ENCODE measurements at places on chromosomes 12 and 14. TPM values are rescaled to one million over a fixed set of nuclear protein-coding genes. Genes with fewer than 3 reads are reported as not detected.

Gene NID2
- polyA plus RNA-seq, result 278 TPM

Gene NPFF
- polyA plus RNA-seq, result not detected

DNA sequence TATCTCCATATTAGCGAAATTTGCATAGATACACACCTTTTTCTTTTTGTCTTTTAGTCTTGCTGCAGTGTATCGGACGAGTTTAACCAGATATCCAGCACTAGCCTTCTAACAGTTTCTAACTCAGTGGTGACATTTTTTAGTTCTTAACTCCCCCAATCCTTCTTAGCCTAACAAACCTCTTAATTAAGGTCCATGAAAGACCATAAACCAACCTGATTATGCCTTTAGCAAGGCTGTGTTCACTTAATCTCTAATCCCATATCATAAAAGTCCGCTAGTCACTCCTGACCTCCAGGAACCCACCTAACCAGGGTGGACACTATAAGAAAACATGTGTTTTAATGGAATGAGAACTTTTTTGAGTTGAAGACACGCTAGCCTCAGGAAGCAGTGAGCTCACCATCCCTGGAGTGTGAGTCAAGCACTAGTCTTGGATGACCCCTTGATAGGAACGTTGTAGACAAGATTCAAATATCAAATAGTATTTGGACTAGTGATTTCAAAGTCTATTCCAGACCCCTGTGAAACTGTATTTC lies 9.5 kb downstream of the CDKN1B start:
- DNase-seq, result peak; percentile 93

Gene GUCY2C
- polyA plus RNA-seq, result not detected

GRCh38 chr12:69932676-69933552 lies 107.9 kb downstream of the MYRFL start:
- no peak for DNase-seq

Gene LRTM2
- not detected for polyA plus RNA-seq

Gene SERPINA1
- 1.2 TPM for polyA plus RNA-seq

DNA sequence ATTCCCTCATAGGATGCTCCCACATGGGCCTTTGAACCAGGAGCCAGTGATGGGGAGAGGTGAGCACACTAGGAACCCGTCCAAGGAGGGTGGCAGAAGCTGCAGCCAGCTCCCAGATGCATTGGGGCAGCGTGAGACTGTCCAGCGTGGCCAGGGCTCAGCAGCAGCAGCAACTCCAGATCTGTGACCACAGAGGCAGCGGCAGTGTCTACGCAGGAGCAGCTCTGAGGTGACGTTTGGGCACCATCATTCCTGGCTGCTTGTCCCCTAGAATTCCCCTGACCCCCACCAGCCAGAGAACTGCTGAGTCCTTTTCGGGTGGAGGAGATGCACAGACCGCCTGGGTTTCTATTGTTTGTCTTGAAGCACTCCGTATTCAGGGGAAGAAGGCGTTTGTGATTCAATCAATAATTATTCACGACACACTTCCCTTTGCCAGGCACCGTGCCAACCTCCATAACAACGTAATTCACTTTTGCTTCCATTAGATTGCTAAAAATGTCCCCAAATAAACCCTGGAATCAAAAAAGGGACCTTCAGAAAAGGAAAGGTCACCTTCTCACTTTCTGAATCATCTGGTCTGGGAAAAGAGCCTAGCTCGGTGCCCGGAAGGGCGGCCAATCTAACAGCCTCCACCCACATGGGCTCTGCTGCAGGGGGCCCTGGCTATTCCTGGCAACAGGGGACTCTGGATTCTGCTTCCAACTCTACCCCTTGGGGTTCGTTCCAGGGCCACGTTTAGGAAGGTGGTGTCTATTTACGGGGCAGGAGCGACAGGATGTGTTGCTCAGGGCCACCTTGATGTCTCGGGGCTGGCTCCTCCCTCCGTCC lies 11.4 kb upstream of the BDKRB2 start:
- no peak for DNase-seq

- DNase-seq, result no peak
Measured at GRCh38 chr12:118694128-118694775, 287.1 kb upstream of the SRRM4 start.

Gene ANKRD33
- polyA plus RNA-seq, result not detected

- DNase-seq, result no peak
Measured at GRCh38 chr12:104280111-104280510, 23.4 kb upstream of the EID3 start.

DNA sequence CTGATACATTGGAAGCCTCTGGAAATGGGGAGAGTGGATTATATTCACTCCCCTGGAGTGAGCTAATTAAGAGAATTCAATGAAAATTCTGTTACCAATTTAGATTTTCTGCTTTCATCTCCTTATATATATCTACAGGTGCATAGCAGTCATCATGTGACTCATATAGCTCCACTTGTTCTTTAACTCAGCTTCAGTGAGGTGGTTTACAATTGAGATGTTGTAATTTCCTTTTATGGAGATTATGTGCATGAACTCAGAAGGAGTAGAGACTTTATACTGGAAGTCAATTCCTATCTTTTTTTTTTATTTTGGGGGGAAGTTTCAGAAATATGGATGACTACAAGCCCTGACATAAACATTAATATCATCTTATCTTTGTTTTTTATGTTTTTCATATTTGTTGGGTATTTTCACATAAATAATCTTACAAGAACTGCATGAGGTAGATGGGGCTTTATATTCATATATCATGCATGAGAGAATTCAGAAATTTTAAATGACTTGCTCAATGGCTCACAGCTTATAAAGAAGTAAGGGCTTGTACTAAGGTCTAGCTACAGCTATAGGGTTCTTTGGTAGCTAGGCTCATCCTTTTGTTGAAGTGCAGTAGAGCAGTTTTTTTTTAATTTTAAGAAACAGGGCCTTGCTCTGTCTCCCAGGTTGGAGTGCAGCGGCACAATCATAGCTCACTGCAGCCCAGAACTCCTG lies 92.3 kb upstream of the SCAF11 start:
- DNase-seq, result no peak

GRCh38 chr14:30988509-30988908 lies 36.9 kb upstream of the AP4S1 start:
- peak; percentile 61 for DNase-seq
